CD8-positive, alpha-beta memory T cell (primary cell): ENCODE measurements at places on chromosomes 12 and 14. TPM values are rescaled to one million over a fixed set of nuclear protein-coding genes. Genes with fewer than 3 reads are reported as not detected.

Gene PGF
- not detected for total RNA-seq

Gene FOXN4
- total RNA-seq, result not detected

Gene NPFF
- total RNA-seq, result not detected

Gene CCDC38
- 0.24 TPM for total RNA-seq

Gene KRT74
- not detected for total RNA-seq

GRCh38 chr12:44379831-44380230 is 496.3 kb downstream of the NELL2 start:
- no peaks in the 10 kb centered on the region for H3K36me3 ChIP-seq
- no peak overlapping the region for H3K27ac ChIP-seq
- H3K27me3 ChIP-seq, result no peaks in the 10 kb centered on the region
- no peaks in the 10 kb centered on the region for H3K4me1 ChIP-seq
- H3K4me3 ChIP-seq, result no peak overlapping the region

- H3K27ac ChIP-seq, result no peak overlapping the region
- H3K4me1 ChIP-seq, result peaks cover 21% of the 10 kb centered on the region
- DNase-seq, result no peak
- no peak overlapping the region for H3K4me3 ChIP-seq
- H3K27me3 ChIP-seq, result no peaks in the 10 kb centered on the region
These were observed 4.3 kb downstream of the DDIT3 start for GRCh38 chr12:57515934-57516541.

DNA sequence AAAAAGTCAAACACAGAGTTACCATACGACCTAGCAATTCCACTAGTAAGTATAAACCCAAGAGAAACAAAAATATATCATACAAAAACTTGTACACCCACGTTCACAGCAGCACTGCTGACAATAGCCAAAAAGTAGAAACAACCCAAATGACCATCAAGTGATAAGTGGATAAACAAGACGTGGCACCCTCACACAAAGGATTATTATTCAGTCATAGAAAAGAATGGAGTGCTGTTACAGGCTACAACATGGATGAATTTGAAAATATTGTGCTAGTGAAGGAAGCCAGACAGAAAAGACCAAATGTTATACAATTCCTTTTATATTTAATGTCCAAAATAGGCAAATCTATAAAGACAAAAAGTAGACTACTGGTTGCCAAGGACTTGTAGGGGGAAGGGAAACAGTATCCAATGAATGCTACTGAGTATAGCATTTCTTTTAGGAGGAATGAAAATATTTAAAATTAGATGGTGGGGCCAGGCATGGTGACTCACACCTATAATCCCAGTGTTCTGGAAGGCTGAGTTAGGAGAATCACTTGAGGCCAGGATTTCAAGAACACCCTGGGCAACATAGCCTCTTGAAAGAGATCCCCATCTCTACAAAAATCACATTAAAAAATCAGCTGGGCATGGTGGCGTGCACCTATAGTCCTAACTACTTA is 41.9 kb downstream of the SPTLC2 start:
- no peaks in the 10 kb centered on the region for H3K4me1 ChIP-seq
- no peak for DNase-seq
- no peaks in the 10 kb centered on the region for H3K27me3 ChIP-seq
- H3K27ac ChIP-seq, result no peak overlapping the region

DNA sequence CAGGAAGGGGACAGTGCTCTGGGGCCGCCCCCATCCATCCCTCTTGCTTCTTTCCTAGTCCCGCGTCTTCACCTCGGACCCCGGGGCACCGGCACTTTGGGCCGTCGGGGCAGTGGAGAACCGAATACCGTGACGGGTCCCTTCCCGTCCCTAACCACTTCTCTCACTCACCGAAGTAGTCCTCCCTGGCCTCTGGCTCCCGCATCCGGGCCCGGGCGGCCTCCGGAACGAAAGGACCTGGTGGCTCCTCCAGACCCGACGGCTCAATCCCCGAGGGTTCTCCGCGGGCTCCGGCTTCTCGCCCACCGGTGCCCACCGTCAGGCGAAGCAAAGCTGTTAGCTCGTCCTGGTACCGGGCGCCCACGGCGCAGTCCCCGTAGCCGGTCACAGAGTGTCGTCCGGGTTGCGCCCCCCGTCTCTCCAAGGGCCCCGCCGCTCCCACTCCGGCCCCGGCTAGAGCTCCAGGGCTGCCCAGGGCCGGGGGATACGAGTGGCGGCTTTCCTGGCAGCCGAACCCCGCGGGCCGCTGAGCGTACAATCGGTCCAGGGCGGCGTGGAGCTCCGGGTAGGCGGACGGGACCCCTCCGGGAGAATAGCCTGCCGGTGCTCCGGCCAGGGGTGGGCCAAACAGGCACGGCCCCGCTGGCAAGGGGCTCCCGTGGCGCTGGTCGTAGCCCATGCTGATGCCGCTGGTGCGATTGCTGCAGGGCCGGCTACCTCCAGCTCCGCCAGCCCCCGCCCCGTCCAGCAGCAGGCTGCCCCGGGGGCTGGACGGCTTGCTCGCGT is 1.1 kb downstream of the AJUBA start:
- peaks cover 18% of the 10 kb centered on the region for H3K4me1 ChIP-seq
- no peak overlapping the region for H3K27ac ChIP-seq
- DNase-seq, result no peak
- no peaks in the 10 kb centered on the region for H3K36me3 ChIP-seq
- H3K27me3 ChIP-seq, result no peaks in the 10 kb centered on the region
- H3K4me3 ChIP-seq, result peak overlapping the region; percentile 45

- DNase-seq, result no peak
- no peaks in the 10 kb centered on the region for H3K4me1 ChIP-seq
- no peak overlapping the region for H3K27ac ChIP-seq
- no peaks in the 10 kb centered on the region for H3K27me3 ChIP-seq
- H3K36me3 ChIP-seq, result no peaks in the 10 kb centered on the region
- H3K4me3 ChIP-seq, result no peak overlapping the region
These were observed 105.3 kb upstream of the GSC start for GRCh38 chr14:94875256-94875655.

DNA sequence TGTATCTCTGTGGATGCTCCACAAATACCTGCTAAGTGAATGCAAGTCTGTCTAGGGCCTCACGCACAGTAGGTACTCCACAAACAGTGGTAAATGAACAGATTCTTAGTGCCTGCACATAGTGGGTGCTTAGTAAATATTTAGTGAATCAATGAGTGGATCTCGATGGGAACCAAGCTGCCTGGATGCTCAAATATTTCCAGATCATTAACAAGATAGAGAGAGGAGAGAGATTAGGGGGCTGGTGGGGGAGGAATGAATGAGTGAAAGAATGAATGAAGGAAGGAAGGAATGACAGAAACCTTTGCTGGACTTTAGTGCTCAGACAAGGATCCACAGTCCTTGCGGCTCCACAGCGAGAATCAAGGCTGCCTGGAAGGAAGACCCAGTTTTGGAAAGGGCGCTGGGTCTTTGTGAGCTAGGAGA is 118.2 kb downstream of the SCARB1 start:
- no peak overlapping the region for H3K4me3 ChIP-seq
- H3K27me3 ChIP-seq, result no peaks in the 10 kb centered on the region
- H3K36me3 ChIP-seq, result no peaks in the 10 kb centered on the region
- H3K27ac ChIP-seq, result no peak overlapping the region
- no peaks in the 10 kb centered on the region for H3K4me1 ChIP-seq

GRCh38 chr12:82886671-82887340 is 200.1 kb downstream of the TMTC2 start:
- no peak for DNase-seq
- no peaks in the 10 kb centered on the region for H3K4me1 ChIP-seq
- H3K27ac ChIP-seq, result no peak overlapping the region

DNA sequence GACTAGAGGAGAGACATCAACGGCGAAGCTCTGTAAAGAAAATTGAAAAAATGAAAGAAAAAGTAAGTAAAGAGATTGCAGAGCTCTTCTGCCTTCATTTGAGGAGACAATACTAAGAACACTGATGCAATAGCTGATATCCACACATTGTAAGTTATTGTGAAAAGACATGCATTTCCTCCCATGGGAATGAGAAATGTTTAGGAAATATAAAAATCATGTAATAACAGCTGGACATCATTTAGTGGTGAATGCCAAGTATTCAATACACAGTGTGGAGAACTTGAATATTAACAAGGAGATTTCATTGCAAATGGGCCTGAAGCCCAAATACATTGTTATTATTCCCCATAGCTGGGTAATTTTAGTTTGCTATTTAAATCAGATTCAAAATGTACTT is 179.2 kb downstream of the KICS2 start:
- no peak overlapping the region for H3K4me3 ChIP-seq
- no peaks in the 10 kb centered on the region for H3K27me3 ChIP-seq
- H3K4me1 ChIP-seq, result no peaks in the 10 kb centered on the region
- no peak overlapping the region for H3K27ac ChIP-seq
- no peaks in the 10 kb centered on the region for H3K36me3 ChIP-seq

GRCh38 chr12:121943926-121944325 is 25.5 kb downstream of the CFAP251 start:
- H3K4me3 ChIP-seq, result no peak overlapping the region
- H3K4me1 ChIP-seq, result no peaks in the 10 kb centered on the region
- H3K36me3 ChIP-seq, result peaks cover 5% of the 10 kb centered on the region
- H3K27ac ChIP-seq, result no peak overlapping the region
- no peak for DNase-seq
- H3K27me3 ChIP-seq, result no peaks in the 10 kb centered on the region

DNA sequence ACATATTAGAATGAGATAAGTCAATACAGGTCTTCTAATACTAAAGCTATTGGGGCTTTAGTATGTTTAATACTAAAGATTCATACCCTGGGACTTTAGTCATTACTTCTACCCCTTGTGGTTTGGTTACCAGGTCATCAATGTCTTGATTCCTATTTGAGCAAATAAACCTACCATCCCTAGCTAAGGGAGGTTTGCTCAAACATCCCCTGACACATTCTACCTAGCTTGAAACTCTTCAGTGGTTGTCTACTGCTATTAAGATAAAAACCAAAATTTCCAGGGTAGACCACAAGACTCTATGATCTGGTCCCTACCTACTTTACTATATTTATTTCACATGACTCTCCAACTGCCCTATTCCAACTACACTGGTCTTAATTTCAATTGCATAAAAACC is 7.3 kb upstream of the C2CD5 start:
- H3K36me3 ChIP-seq, result no peaks in the 10 kb centered on the region
- DNase-seq, result no peak
- H3K27me3 ChIP-seq, result no peaks in the 10 kb centered on the region
- H3K27ac ChIP-seq, result no peak overlapping the region

DNA sequence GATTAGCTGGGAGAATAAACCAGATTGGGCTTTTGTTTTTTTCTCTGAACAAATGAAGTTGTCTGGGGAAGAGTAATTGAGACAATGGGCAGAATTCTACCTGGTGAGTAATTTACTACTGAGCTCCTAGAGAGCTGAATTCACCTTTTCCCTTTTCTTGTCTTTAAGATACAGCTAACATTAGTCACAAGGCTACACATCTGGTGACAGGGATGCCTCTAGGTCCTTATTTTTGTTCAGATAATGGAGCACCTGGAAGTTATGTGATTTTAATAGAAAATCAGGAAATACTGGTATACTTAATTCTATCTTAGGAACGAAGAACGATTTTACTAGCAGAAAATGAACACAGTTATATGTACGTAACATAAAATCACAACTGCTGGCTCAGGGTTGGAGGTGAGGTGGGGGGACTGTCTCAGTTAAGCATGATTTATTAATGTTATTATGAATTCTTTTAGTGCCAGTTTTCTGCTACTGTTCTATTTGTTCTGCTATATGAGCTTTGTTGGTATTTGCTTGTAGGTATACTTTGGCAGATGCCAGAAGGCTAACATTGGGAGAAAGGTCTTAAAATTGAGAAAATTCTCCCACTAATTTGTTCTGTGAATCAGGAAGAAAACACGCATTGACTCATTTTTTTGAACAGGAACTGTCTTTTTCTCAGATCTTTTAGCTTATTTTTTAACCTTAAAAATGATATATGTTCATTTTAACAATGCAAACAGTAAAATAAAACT is 482.7 kb upstream of the RGS6 start:
- no peaks in the 10 kb centered on the region for H3K36me3 ChIP-seq
- H3K4me3 ChIP-seq, result no peak overlapping the region
- no peak overlapping the region for H3K27ac ChIP-seq
- DNase-seq, result no peak

- H3K27ac ChIP-seq, result no peak overlapping the region
- no peaks in the 10 kb centered on the region for H3K4me1 ChIP-seq
- H3K27me3 ChIP-seq, result no peaks in the 10 kb centered on the region
- H3K36me3 ChIP-seq, result no peaks in the 10 kb centered on the region
- DNase-seq, result no peak
These were observed 47.7 kb downstream of the C12orf50 start for GRCh38 chr12:87981495-87981894.

GRCh38 chr12:39772821-39773259 is 153.2 kb upstream of the ABCD2 start:
- H3K27me3 ChIP-seq, result no peaks in the 10 kb centered on the region
- no peak for DNase-seq
- H3K4me1 ChIP-seq, result no peaks in the 10 kb centered on the region
- H3K36me3 ChIP-seq, result no peaks in the 10 kb centered on the region
- no peak overlapping the region for H3K27ac ChIP-seq
- no peak overlapping the region for H3K4me3 ChIP-seq

DNA sequence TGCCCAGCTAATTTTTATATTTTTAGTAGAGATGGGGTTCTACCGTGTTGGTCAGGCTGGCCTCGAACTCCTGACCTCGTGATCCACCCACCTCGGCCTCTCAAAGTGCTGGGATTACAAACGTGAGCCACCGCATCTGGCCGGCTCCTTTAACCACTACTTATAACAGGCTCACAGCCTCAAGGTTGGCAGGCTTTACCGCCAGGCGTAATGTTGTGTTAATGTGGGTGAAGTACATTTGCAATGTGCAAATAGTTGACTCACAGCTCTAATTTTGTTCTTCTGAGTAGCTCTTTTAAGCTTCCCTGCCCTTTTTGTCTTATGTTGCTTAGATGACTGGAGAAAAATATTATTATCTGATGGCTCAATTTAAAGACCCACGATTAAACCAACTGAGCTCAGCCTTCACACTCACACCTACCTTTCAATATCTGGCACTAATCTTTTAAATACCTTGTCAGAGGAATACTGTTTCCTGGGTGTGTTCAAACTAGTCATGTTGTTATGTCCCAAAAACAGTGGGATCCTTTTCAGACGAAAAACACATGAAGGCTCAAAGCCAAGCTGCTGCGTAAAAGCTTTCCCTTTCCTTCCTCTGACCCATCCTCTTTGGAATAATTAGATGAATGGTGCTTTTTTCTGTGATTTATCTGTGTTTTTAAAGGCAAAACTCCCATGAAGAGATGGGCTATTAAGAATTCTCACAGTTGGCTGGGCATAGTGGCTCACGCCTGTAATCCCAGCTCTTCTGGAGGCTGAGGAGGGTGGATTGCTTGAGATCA is 57.2 kb upstream of the USP44 start:
- DNase-seq, result no peak
- H3K36me3 ChIP-seq, result no peaks in the 10 kb centered on the region
- H3K4me1 ChIP-seq, result no peaks in the 10 kb centered on the region
- H3K27me3 ChIP-seq, result no peaks in the 10 kb centered on the region

DNA sequence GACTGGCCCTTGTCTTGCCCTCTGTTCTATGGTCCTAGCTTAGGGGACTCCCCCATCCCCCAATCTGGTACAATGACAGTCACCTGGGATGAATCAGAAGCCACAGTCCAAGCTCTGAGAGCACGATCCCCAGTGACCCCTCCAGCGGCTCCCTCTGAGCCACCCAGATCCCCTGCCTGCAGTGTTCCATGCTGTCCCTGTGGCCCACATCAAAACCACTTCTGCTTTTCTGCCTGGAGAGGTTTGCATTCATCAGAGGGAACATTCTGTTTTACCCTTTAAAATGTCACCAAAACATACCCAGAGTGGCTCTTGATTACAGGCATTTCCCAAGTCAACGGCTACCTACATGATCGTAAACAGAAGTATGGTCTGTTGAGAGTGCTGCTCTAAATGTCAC is 47.5 kb downstream of the NOS1 start:
- H3K4me1 ChIP-seq, result no peaks in the 10 kb centered on the region
- no peaks in the 10 kb centered on the region for H3K36me3 ChIP-seq
- H3K4me3 ChIP-seq, result no peak overlapping the region
- no peak overlapping the region for H3K27ac ChIP-seq
